ENCODE measurements at places on chromosomes 1 and 21.

DNA sequence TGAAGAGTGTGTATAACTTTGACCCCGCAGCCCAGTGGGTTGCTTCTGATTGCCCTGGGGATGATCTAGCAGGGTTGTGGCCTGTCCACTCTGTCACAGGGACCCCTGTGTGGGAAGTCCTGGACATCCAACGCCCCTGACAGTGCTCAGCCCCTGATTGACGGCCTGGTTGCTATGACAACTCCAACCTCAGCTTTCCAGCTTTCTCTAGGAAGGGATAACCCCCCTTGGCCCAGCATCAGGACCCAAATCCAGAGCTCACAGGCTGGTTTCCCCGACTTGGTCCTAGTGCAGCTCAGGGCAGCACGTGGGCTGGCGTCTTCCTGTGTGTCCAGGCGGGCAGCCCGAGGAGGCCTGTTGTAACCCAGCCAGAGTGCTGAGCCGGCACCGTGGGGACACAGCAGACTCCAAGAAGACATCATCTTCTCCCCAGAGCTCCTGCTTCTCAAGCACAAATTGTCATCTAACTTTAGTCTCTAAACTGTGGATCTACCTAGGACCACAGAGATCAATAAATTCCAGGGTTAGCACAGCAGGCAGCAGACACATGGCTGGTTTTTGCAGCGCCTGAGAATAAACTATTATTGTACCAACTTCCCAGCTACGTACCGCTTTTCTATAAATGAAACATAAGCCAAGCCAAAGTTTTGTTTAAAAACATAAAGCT lies 18.9 kb upstream of the PDXK start:
- H3K36me3 ChIP-seq = peaks cover 23% of the 10 kb centered on the region
- no peak for DNase-seq
- no peak overlapping the region for H3K4me3 ChIP-seq
- H3K4me1 ChIP-seq = no peaks in the 10 kb centered on the region
- no peaks in the 10 kb centered on the region for H3K27me3 ChIP-seq

GRCh38 chr1:92882819-92883218 lies 51.0 kb downstream of the RPL5 start:
- DNase-seq = no peak
- no peaks in the 10 kb centered on the region for H3K27me3 ChIP-seq
- H3K4me3 ChIP-seq = no peak overlapping the region
- no peaks in the 10 kb centered on the region for H3K4me1 ChIP-seq

GRCh38 chr1:215660259-215660658 lies 93.2 kb downstream of the KCTD3 start:
- no peaks in the 10 kb centered on the region for H3K36me3 ChIP-seq
- no peak for DNase-seq
- no peaks in the 10 kb centered on the region for H3K27me3 ChIP-seq
- H3K4me1 ChIP-seq = no peaks in the 10 kb centered on the region
- no peak overlapping the region for H3K27ac ChIP-seq

DNA sequence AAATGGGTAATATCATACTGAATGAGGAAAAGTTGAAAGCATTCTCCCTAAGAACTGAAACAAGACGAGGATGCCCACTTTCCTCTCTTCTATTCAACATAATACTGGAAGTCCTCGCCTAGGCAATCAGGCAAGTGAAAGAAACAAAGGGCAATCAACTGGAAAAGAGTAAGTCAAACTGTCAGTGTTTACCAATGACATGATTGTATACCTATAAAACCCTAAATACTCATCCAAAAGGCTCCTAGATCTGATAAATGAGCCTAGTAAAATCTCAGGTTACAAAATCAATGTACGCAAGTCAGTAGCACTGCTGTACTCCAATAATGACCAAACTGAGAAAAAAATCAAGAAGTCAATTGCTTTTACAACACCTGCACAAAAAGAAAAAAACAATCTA lies 575.8 kb upstream of the PRMT6 start:
- H3K4me1 ChIP-seq = no peaks in the 10 kb centered on the region
- no peak for DNase-seq
- H3K36me3 ChIP-seq = peaks cover 10% of the 10 kb centered on the region
- no peaks in the 10 kb centered on the region for H3K27me3 ChIP-seq
- H3K27ac ChIP-seq = no peak overlapping the region

DNA sequence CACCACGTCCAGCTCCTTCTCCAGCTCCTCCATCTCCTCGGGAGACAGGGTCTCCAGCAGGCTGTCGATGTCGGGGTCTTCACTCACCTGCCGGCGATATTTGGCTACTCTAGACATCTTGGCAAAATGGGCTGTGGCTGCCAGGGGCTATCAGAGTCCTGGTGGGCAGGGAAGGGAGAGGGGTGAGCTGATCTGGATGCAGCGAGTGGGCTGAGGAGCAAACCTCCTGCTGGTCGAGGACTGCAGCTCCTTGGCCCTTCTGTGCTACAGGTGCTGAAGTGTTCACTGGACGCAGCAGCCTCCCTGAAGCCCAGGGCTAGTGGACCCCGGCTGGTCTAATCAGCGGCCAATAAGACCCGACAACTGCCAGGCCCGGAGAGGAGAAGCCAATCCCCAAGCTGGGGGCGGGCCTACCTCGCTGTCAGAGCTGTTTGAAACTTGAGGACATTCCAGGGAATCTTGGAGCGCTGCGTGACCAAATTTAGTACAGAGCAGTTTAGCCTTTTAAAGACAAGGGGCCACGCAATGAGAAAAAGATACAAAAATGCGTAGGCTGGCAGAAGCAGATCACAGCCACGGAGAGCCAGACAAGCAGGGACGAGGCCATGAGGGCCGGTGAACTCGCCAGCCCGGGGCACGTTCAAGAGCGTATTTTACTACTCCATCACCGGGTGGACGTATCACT lies at the start of gene LMOD1:
TSS of gene LMOD1 (minus strand) at position 325 of the 685 bp plus-strand sequence. CDS start at position 117, 208 bp downstream.
- H3K4me3 ChIP-seq = peak within 1 kb of the TSS; percentile 84
- peaks cover 5% of the 10 kb centered on the region for H3K4me1 ChIP-seq
- no peak within 1 kb of the TSS for H3K27ac ChIP-seq
- peak; percentile 95 for DNase-seq
- peaks cover 8% of the 10 kb centered on the region for H3K27me3 ChIP-seq
- H3K36me3 ChIP-seq = no peaks in the 10 kb centered on the region
